Omental fat pad (tissue), 4 donors: ENCODE measurements at places on chromosomes 7 and 10.

- no peak for DNase-seq
Measured at GRCh38 chr7:158525648-158526484, 61.8 kb downstream of the PTPRN2 start.

GRCh38 chr10:13593535-13593934 lies 6.8 kb downstream of the PRPF18 start:
- DNase-seq: no peak

GRCh38 chr7:88789480-88790064 lies 6.0 kb downstream of the TEX47 start:
- DNase-seq: no peak

GRCh38 chr10:63537536-63537935 lies 16.3 kb downstream of the REEP3 start:
- DNase-seq: no peak
